CD4-positive, alpha-beta T cell treated with Interleukin-1 beta for 1 hour (primary cell): ENCODE measurements at places on chromosomes 12 and 14.
A peak's percentile ranks its signal among the peaks of the same experiment; 100 is the strongest.

- DNase-seq, result no peak
Observed at GRCh38 chr12:116943419-116944372, 32.9 kb downstream of the FBXW8 start.

DNA sequence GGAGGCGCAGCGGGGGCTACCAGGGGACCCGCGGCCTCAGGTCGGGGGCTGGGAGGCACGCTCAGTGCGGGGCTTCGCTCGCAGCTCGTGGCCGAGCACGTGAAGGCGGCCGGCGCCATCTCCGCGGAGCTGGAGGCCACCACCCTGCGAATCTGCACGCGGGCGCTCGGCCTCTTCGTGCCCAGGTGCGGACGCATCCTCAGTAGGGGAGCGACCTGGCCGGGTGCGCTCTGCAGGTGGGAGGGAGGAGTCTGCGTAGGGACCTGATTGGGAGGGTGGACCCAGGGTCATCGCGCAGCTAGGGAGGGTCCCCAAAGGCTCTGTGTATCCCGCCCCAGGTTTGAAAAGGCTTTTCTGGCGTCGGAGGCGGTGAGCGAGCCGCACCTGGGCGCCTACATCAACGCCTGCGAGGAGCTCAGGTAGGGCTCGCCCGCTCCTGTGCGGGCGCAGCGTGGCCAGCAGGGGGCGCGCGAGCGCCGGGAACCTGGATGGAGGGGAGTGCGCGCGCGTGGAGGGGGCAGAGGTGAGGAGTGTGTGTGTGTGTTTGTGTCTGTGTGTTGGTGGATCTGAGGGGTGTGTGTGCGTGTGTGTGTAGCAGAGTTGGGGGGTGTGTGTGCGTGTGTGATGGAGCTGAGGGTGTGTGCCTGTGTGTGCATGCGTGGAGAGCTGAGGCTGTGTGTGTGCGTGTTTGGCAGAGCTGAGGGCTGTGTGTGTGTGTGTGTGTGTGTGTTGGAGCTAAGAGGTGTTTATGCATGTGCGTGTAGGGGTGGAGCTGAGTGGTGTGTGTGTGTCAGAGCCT, 10.3 kb downstream of the EXOC3L4 start:
- DNase-seq, result peak; percentile 71

DNA sequence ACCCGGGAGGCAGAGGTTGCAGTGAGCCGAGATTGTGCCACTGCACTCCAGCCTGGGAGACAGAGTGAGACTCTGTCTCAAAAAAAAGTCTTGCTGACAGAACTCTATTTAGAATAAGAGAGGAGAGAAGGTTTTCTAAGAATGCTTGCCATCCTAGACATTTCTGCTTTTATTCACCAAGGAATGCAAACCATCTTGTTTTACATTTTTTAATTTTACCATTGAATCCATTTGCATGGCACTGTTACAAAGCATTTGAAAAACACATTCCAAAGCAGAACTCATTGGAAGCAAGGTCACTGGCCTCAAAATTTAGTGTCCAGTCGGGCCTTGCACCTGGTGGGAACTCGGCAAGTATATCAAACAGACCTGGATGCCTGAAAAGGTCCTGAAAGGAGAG, 44.2 kb upstream of the RASSF3 start:
- no peak for DNase-seq

- DNase-seq, result no peak
Observed at GRCh38 chr12:107319533-107320032, 226.2 kb upstream of the CRY1 start.

DNA sequence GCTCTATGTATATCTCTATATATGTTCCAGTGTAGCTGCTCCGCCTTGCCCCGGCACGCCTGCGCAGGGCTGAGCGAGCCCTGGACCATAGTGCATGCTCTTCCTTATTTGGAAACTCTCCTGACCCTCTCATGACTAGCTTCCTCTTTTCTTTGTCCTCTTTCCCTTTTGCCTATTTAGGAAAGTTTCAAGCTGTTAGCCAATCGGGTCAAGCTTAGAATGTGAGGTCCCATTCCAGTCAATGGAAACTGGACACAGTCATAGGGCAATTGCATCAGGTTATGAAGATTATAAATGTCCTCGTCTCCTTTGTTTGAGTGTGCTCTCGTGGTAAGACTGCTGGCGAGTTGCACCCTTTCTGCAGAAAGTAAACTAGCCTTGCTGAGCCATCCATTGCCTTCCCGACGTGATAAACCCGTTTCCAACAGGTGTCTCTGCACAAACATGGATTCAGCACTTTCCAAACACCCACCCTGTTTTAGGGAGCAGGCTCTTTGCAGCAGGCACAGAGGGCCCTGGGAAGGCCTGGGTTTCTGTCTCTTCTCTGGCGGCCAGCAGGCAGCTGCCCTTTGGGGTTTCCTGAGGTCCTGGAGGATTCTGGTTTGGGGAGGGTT, 30.9 kb downstream of the CCDC92 start:
- peak; percentile 34 for DNase-seq

DNA sequence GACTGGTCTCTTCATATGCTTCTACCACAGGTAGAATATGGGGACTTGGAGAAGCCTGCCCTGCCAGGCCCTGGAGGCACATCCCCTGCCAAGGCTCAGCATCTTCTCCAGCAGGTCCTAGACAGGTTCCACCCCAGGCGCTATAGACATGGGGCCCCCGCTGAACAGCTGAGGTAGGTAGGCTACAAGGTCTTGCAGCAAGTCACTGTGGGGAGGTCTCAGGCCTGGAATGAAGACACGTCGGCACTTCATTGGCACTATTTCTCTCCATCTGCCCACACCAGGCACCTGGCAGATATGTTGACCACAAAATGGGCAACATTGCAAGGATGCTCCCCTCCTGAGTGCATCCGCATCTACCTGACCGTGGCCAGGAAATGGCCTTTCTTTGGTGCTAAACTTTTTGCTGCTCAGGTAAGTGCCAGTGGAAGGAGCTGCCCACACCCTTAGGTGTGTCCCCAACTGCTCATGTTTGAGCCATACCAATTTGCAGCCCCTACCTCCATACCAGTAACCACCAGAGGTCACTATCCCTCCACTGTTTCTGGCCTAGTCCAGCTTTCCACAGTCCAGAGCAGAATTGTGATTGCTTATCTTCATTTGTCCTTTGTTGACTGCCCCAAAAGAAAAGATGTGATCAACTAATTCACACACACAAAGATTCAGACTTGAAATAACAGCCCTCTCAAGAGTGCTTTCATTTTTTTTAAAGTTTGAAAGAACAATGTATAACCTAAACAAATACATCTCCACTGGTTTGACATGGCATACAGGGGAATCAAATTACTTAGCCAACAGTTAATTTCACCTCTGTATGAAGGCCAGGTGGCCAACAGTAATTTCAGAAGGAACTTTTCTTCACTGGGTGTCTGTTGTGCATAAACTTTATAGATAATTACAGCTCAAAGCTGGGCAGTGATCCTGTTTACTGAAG, 16.1 kb downstream of the PIGH start:
- peak; percentile 35 for DNase-seq

DNA sequence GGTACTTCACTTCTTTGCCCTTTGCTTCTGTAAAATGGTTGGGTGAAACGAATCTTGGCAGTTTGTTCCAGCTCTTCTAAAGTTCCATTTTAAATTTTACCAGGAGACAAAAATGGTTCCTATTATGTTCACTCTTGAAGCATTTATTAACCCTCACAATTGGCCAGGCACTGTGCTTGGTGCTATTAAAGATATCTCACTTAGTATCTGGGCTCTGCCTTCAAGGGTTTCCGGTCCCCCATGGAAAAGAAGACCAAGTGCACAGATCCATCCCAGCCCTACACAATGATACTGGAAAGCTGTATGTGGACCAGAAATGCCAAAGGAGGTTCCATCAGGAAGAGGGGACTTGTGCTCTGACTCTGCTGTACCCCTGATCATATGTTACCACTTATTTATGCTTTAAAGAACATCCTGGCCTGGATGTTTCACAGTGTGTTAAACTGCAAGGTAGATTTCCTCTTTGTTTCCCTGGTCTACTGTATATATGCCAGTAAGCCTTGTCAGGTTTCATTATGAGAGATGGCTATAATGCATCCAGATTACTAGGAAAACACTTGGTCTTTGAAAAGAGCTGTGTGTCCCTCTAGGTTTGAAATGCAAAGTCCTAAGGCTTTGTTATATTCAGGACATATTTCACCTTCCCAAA, 154.8 kb downstream of the PRKCH start:
- no peak for DNase-seq

GRCh38 chr14:95577870-95578269, 43.0 kb downstream of the GLRX5 start:
- no peak for DNase-seq
